NCI-H82 (cell line): ENCODE measurements at places on chromosomes 12 and 14.

DNA sequence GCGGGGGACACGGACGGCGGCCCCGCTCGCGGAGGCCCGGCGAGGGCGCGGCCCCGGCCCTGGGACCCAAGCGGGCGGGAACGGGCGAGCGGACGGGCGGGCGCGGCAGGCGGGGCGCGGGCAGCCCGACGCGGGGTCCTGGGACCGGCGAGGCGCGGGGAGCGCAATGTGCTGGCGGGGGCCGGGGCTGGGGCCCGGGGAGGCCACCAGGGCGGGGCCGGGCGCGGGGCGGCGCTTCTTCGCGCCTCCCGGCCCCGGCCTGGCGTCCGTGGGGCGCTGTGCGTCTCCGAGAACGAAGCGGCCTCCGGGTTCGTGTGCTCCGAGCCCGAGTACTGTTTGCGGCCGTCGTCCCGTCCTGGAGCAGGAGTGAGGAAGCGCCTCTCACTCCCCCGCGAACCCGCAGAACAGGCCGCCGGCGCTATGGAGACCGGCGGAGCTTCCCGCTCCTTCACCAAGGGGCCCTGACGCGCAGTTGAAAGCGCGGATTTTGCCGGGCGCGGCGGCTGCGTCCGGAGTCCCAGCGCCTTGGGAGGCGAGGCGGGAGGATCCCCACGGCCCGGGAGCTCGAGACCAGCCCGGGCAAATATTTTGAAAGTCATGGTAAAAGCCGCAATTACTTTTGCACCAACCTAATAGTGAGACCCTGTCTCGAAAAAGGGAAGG, 420 bp upstream of the ANKLE2 start:
- DNase-seq = peak; percentile 92

DNA sequence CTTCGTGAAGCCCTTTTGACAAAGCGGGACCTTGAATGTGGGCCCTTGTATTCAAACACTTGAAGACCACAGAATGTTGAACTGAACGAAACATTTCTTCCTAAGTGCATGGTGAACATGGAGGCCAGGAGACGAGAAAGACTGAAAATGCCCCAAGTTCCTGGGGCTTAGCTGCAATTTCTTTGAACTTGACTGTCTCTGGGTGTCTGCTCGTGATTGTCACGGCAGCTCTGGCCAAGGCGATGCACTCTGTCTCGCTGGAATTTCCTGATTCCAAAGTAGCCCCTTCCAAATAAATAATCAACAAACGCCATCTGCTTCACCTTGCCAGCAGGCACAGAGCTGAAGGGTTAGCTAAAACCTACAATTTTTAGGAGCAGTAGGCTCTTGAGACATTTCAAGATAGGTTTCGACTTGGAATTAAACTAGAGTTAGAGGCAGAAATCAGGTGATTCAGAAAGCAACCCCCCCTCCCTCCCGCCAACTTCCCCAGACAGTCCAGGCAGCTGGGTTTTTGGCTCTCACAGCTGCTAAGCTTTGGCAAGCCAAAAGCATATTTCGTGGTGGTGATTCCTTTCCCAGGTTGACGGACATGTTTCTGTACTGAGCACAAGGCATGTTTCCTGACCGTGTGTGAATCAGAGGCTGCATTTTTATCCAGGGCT, 13.5 kb upstream of the IRF2BPL start:
- peak; percentile 50 for DNase-seq

- no peak for DNase-seq
Measured at GRCh38 chr14:49287004-49287403, 299.2 kb downstream of the RPS29 start.

- no peak for DNase-seq
Measured at GRCh38 chr12:111093428-111094142, 173.2 kb upstream of the MYL2 start.

- DNase-seq = no peak
Measured at GRCh38 chr12:105341010-105341409, 10.5 kb downstream of the C12orf75 start.

GRCh38 chr14:70652871-70653270, 11.2 kb downstream of the TTC9 start:
- DNase-seq = no peak

GRCh38 chr14:86915406-86915805, 1077.6 kb downstream of the GALC start:
- DNase-seq = no peak

- no peak for DNase-seq
Measured at GRCh38 chr12:93176165-93176564, 201.6 kb upstream of the NUDT4 start.

GRCh38 chr12:46217541-46218321, 51.1 kb downstream of the SLC38A1 start:
- DNase-seq = peak; percentile 47

DNA sequence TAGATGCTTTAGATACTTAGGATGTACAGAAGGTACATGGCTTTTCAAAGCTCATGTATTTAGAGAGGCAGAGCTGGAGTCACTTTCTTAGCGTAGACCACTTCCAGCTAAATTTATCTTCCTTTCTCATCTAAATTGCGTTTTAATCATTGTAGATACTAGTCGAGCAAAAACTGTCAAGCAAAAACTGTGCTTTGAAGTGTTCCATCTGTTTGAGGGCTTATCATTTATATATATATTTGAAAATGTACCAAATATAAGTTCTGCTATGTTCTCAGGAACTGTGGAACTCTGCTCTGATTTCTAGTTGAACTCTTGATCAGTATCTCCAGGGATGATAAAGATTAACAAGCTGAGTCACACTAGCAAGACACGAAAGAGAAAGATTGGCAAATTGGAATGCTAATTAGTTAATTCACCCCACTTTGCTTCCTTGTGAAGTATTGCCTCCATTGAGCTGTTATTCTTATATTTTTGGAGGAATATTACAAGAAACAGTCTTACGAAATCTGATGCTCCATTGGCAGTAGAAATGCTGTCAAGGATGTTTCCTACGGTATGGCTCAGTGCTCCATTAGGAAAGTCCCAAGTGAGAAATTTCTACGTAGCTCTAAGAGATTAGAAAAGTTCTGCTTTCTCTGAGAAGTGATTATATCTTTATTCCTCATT, 310.7 kb downstream of the AEBP2 start:
- no peak for DNase-seq

DNA sequence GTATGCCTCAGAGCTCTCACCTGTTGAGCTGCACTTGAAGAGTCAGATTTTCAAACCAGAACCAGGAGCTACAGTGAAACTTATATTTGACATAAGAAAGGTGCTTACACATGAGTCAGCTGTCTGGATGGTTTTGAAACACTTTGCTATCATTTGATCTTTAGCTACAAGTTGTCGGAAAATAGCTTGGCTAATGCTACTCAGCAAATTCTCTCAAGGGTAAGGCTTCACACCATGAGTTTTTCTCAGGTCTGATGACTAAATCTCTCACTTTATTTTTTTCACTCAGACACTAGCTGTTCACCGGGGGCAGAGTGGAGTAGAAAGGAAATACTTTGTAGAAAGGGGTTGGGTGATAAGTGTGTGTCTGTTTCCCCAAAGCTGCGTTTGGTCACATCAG, 171.8 kb downstream of the FLRT2 start:
- DNase-seq = no peak

DNA sequence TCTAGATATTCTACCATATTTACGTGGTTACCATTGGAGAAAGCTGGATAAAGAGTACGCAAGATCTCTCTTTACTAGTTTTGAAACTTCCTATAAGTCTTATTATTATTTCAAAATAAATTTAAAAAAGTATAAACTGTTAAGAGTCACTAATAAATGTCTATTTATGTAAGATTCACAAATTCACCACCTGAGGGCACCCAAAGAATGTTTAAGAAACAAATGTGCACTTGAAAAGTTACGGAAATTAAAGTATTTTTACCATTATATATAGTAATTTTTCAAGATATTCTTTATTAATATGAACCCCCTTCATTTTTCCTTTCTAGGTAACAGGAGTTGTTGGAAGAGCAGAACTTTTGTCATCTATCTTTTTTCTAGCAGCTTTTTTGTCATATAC, 11.9 kb downstream of the TMTC3 start:
- DNase-seq = peak; percentile 15

- no peak for DNase-seq
Measured at GRCh38 chr12:26821212-26821701, 11.7 kb downstream of the ITPR2 start.

DNA sequence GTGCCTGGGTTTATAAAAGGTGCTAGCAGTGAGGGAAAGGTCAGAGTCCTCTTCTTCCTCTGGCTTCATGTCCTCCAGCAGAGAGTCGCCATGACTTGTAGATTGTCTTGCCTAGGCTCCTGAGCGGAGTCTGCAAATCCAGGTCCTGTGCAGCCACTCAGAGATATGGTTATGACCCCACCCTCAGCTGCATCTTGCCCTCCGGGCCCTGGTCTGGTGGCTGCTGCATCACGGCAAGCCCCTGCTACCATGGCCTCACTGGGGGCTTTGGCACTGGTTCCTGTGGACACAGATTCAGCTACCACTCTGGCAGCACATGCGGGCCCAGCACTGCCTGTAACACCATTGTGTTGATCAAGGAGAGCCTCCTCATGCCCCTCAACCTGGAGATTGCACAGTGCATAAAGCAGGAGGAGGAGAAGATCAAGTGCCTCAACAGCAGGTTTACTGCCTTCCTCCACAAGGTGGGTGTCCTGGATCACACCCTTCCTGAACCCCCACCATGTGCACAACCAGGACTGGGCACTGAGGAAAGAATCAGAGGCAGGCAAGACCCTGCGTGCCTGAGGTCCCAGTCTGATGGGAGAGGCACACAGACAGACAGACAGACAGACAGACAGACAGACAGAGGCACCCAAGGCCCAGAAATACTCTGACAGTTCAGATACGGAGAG, 10.5 kb upstream of the KRT86 start:
- DNase-seq = no peak

DNA sequence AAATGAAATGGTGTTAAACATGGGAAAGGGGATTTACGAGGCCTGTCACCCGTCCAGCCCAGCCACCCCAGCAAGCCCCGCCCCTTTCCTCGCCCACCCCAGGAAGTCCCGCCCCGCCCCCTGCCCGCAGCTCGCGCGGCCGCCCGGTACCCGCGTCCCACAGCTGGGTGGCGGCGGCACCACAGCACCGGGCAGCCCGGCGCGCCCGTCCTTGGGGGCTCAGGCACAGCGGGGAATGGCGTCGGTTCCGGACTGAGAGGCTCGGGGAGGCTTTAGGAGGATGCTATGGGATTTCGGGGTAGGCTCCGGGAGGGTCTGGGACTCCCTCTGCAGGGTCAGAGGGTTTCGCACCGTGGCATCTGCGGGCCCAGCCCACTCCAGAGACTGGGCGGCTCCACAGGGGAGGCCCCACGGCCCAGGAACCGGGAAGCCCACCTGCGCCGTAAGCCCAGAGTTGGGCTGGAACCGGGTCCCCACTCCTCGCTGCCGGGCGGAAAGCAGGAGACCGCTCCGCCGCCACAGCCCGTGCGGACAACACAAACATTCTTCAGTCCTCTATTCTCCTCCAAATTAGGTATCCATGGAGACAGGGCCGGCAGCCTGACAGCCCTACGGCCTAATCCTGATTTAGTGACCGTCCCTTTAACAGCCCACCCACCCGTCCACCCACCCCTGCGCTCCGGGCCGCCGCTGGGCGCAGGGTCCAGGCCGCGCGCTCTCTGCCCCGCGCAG, 1.4 kb downstream of the FIGNL2 start:
- DNase-seq = peak; percentile 78

DNA sequence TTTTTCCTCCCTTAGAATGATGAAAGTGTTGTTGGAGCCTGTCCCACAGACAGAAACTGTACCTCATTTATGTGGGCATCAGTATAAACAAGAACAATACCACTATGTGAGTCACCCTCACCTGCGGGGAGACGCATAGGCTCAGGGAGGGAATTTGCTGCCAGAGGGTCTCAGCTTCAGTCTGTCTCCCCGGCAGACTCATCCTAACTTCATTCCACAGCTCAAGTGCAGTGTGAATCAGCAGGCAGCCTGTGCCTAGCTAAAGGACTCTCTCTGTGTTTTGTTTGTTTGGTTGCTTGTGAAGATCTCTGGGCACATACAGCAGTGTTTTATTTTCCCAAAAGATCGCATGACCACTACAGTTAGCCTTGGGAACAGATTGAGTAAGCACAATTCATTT, 98.9 kb downstream of the PRKCH start:
- DNase-seq = no peak

DNA sequence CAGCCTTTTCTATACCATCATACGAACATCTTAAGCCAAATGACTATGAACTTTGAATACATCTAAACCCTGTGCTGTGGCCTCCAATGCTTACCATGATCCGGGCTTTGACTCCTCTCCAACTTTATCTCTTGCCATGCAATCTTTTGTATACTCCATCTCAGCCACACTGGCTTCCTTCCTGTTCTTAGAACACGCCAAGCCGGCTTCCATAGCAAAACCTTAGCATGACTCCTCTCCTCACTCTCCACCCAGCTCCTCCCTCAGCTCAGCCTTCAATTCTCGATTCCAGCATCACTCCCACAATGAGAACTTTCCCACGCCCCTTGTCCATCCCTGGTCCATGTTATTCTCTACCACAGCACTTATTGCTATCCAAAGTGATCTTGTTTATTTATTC, 228.3 kb downstream of the NTF3 start:
- DNase-seq = no peak

DNA sequence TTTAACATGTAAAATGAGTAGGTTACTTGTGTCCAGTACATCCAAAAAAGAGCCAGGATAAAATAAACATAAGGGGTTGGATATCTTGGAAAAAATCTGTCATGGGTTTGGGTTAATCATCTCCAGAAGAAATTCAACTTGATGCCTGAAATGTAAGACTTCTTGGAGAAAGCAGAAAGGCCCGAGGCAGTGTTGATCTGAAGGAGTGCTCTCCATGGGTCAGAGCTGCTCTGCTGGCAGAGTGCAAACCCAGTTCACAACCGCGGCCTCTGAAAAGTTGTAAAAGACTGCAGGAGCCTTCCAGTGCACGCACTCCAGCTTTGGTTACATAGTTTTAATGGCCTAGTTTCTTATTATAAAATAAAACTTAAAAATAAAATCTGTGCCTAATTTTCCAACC, 97.3 kb upstream of the ALX1 start:
- no peak for DNase-seq

- DNase-seq = no peak
Measured at GRCh38 chr12:52041695-52042123, 9.5 kb upstream of the NR4A1 start.

GRCh38 chr14:58298477-58299400, at the start of gene ARID4A:
Gene ARID4A (plus strand): TSS chr14:58298555. CDS start chr14:58299855, 1,300 bp downstream.
- DNase-seq = peak; percentile 43

GRCh38 chr14:35406506-35407305, 2.2 kb upstream of the NFKBIA start:
- peak; percentile 69 for DNase-seq

DNA sequence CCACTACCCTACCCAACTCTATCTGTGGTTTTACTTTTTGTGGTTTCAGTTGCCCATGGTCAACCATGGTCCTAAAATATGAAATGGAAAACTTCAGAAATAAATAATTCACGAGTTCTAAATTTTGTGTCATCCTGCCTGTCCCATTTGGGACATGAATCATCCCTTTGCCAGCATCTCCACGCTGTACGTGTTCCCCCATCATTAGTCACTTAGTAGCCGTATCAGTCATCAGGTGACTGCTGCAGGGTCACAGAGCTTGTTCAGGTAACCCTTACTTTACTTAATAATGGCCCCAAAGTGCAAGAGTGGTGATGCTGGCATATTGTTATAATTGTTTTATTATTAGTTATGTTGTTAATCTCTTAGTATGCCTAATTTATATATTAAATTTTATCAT, 209.9 kb downstream of the ITPR2 start:
- no peak for DNase-seq
